Activated CD4-positive, alpha-beta T cell treated with anti-CD3 and anti-CD28 coated beads, Interleukin-2, amount 10 ng/mL, durations not matched to agents 24 days and 14 days (primary cell): ENCODE measurements at places on chromosomes 3 and 15. TPM values are rescaled to one million over a fixed set of nuclear protein-coding genes. Genes with fewer than 3 reads are reported as not detected.

SPINK8 gene
- not detected in 2 replicates for total RNA-seq

GP5 gene
- 0.12 and 0.26 TPM in 2 replicates for total RNA-seq

GRCh38 chr3:181851063-181851462 lies 139.3 kb downstream of the SOX2 start:
- no peak for DNase-seq

DNA sequence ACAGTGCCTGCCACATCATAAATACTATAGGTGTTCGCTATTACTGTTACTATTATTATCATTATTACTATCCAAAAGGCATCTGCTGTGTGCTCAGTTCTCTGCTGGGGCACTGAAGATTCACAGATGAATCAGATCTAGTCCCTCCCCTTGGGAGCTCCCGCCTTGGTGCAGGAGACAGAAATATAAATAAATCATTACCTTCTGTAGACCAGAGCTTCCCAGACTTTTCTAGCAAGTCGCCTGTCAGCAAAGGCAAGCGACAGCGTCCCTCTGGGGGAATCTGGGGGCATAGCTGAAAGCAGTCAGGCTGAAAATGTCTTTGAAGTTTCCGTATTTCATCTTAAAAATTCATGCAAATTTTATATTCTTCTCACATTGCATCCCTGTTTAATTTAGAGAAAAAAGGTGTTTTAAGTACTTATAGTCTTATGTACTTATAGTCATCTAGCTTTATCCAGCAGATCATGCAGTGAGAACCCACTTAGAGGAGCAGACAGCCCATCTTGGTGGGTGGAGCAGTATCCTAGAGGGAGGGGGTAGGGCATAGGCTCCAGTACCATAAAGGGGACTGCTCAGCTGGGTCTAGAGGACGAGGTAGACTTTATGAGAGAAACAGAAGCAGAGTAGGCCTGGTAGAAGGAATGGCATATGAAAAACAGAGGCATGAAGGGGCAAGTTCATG lies 10.4 kb upstream of the BRPF1 start:
- DNase-seq, result no peak

- DNase-seq, result no peak
Measured at GRCh38 chr3:30308131-30308530, 298.3 kb upstream of the TGFBR2 start.
